ENCODE measurements at places on chromosomes 3 and 15.

- no peak for DNase-seq
Observed at GRCh38 chr3:18853269-18853668, 295.0 kb upstream of the KCNH8 start.

- DNase-seq, result no peak
Observed at GRCh38 chr3:47016934-47017435, 37.5 kb downstream of the NBEAL2 start.

- DNase-seq, result peak; percentile 59
Observed at GRCh38 chr3:168088106-168088720, 7.5 kb downstream of the GOLIM4 start.

GRCh38 chr3:89171687-89172545 lies 64.5 kb downstream of the EPHA3 start:
- DNase-seq, result peak; percentile 2

GRCh38 chr3:12990306-12990705 lies 82.9 kb downstream of the IQSEC1 start:
- no peak for DNase-seq

- no peak for DNase-seq
Observed at GRCh38 chr15:31157644-31158069, 56.1 kb upstream of the TRPM1 start.

- no peak for DNase-seq
Observed at GRCh38 chr15:77393471-77393840, 26.4 kb downstream of the PEAK1 start.

DNA sequence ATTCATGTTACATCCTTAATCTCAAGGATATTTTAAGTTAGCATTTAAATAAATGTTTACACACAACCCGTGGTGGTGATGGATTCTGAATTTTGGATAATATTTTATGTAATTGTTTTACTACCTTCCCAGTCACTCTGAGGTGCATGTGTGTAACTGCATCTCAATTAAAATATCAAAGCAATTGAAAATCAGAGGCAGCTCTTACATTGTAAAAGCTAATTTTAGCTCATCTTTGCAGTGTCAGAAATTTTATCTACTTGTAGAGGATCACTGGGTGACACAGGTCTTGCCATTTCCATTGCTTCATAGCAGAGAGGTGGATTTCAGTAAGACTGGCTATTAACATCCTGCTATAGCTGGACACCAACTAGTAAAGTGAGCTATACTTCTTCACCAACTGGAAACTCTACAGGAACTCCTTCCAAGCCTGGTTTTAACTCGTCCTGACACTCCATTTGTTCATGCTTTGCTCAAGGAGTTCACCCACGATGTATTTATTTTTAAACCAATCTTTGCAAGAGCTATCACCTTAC lies 19.6 kb upstream of the MITF start:
- no peak for DNase-seq

DNA sequence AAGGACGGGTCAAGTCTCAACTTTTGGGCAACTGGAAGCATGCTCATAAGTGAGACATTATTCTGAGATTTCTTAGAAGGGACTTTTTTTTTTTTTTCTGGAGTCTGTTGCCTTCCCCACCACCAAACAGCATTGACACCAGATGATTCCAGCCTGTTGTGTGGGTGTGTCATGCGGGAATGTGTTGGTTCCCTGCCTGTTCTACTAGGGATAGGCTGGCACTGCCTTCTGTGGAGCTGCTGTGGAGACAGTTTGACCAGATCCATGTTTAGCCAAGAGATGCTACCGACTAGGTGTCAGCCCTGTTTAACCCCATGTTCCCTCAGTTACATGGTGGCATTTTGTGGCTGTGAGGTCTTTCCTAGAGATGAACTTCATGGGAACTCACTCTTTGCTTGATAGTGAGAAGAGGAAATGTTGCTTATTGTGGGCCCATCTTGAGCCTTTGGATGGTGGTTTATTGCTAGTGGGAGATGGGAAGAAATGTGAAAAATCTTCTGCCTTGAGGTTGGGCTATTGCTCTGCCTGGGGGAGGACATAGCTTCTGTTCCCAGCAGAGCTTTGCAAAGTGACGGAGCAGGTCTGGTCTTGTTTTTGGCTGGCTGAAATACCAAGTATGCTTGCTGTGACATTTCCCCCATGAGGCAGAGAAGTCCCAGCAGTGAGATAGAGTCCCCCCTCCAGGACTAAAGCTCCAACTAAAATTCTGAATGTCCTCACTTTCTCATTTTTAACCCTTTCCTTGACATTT lies 31.3 kb downstream of the TRAK1 start:
- no peak for DNase-seq

DNA sequence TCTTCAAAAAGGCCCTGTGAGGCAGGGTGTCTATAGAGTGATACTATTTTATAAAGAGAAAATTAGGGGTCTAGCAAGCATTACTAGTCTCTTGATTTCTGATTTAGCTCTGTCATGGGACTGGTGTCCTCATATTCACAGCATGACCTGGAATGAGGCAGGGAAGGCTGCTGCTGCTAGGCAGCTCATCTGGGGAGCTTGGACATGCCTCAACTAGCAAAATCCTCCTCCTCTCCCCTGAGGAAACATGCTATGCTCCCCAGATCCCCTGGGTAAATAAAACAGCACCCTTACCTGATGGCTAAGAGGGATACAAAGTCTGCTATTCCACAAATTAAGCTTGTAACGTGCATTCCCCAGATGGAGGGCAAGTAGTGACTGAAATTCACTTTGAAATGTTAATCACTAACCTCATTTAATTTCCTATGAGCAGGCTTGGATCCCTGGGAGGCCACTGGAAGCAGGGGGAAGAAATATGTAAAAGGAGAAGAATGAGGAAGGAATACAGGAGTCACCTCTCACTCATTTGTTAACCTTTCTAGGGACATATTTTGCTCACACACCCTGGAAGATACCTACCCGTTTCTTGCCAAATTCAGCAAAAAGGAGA lies 709.4 kb downstream of the SQOR start:
- no peak for DNase-seq

GRCh38 chr15:38062696-38063095 lies 128.3 kb downstream of the TMCO5A start:
- no peak for DNase-seq

GRCh38 chr3:15513116-15513515 lies 8.4 kb downstream of the COLQ start:
- DNase-seq, result no peak

DNA sequence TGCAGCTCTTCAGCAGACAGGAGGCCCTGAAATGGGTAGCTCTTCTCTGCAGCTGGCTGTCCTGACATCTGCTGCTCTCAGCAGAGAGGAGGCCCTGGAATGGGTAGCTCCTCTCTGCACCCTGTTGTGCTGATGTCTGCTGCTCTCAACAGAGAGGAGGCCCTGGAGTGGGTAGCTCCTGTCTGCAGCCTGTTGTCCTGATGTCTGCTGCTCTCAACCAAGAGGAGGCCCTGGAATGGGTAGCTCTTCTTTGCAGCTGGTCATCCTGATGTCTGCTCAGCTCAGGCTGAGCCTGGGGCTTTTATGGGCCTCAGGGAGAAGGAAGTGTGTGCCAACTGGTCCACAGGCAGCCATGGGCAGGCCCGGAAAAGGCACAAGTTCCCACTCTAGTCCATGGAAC lies 66.6 kb downstream of the PIK3CB start:
- peak; percentile 79 for DNase-seq

DNA sequence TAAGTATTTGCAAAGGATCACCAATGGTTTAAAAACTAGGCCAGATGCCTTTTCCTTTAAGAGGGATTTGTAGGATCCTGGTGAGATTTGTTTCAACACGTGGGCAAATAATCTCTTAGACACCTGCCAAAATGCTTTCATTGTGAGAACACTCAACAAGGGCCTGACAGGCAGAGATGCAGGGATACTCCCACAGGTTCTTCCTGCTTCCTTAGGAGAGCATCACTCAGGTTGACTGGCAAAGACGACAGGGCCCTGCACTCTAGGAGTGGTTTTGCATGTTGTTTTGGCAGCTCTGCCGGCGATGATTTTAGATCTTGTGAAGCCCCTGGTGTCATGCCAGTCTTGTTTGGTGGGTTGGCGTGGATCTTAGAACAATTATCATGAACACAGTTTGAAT lies 184.5 kb downstream of the NR1D2 start:
- no peak for DNase-seq

- no peak for DNase-seq
Observed at GRCh38 chr3:36597422-36597821, 166.9 kb downstream of the DCLK3 start.

GRCh38 chr3:166444756-166445155 lies 607.5 kb upstream of the BCHE start:
- no peak for DNase-seq

DNA sequence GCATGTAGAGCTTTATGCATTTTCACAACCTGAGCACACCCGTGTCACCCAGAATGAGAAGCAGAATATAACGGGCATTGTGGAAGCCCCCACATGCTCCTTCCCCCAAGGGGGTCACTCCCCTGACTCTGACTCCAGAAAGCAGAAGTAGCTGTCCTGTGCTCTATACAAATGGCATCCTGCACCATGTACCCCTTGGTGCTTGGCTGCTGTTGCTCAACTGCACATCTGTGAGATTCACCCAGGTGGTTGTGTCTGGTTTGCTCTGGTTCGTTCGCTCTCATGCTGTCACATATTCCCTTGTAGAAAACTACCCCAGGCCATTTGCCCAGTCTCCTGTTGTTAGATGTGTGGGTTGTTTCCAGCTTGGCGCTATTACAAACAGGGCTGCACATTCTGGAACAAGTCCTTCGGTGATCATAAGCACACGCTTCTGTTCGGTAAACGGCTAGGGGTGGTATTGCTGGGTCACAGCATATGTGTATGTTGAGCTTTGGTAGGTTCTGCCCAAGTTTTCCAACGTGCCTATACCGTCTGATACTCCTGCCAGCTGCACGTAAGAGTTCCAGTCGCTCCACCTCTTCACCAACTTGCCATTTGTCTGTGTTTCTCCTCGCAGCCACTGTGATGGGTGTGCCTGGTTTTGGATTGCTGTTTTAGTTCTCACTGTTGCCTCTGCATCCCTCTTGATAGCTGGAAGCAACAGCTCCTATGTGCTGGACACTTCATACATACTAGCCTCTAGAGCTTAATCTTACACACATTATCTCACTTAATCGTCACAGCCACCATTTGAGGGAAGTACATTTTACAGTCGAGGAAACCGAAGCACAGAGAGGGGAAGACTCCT lies 65.4 kb upstream of the SLC6A6 start:
- no peak for DNase-seq

DNA sequence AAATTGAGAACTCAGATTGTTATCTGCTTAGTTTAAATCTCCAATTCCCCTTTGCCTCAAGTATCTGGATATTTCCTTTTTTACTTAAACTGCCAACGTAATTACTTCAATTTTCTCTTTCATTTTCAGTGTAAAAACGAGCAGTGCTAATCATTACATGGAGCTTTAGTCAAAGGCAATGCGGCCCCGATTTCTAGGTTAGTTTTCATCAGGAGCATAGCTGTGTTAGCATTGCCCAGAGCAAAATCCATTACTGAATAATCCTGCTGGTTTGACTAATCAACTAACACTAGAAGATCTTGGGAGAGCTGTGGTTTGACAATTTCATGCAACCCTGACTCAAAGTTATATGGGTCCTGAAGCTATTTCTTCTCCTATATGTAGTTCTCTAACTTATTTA lies 46.2 kb downstream of the ZPLD1 start:
- no peak for DNase-seq

GRCh38 chr3:61030469-61031035 lies 220.7 kb downstream of the FHIT start:
- no peak for DNase-seq

DNA sequence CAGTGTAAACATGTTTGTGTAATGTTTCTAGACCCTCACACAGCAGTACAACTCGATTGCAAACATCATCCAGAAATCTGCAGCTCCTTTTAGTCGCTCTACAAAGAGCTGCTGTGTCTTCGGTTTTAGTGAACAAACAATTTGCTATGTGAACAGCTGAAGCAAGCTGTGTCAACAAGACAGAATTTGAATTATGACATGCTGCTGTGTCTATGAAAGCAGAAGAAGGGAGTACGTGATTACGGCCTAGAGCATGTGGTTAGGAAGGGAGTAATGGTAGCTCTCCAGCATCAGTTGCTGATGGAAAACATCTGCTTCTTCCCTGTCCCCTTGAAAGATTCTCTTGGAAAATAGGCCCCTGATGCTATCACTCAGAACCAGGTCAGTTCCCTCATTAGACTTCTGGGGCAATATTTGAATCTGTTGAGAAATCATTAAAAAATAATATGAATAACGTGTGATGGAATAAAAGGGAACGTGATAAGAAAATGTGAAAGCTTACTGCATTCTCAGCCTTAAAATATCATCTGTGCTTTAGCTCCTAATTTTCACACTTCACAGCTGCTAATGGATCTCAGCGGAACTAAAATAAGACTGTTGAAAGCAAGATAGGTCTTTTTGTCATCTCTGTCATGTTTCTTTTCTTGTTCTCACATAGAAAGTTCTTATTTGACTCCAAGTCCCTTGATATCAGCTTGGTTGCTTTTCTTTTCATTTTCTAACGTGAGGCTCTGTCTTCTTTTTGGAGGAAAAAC lies 891.5 kb downstream of the ROBO2 start:
- DNase-seq, result no peak

DNA sequence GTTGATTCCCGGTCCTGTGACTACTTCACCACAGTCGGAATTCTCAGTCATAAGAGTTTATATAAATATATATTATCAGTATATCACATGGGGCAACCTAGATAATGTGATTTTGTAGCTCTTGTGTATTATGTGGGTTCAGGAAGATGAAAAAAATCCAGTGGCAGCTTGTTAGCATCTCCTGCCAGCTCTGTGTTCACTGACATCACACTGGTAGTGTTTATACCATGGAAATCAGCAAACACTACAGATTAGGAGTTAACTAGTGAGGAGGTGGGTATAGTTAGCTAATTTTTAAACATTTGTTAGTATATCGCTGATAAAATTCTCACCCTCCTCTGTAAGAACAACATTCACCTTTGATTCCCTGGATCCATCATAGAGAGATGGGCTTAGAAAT lies 44.5 kb upstream of the KCNMB2 start:
- DNase-seq, result no peak

DNA sequence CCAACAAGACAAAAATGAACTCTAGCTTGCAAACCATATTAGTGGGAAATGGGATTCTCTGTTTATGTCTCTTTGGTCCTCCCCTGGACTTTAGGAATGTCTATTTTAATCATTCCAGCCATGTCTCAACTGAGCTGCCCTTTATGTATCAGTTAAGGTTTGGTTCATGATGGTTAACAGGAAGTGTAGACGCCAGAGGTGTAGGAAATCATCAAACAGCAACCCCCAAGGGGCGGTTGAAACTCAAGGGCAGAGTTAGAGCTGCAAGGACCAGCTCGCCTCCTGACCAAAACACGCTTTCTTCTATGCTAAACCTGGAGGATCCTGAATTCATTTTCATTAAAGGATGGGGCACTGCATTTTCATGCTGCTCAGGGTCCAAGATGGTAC lies 53.7 kb upstream of the HEG1 start:
- DNase-seq, result no peak

- DNase-seq, result no peak
Observed at GRCh38 chr3:146895026-146895749, 290.0 kb upstream of the PLSCR5 start.

DNA sequence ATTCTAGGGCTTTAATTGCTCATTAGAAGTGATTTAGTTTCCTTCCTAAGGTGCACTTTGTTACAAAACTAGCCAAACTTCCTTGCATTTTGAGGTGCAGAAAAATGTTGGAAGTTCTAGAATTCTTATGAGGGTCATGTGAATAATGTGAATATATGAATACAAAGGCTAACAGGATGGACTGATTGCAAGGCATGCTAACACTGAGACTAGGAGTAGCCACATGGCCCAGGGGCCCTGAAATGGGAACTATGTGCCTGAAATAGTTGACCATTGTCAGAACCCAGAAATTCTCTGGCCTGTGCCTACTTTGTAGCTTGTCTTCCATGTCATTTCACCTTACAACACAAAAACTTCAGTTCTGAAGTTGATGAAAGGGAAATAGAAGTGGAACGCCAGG lies 10.8 kb downstream of the ASB7 start:
- DNase-seq, result no peak

Data from erythroblast (primary cell).